Naive thymus-derived CD4-positive, alpha-beta T cell (primary cell): ENCODE measurements at places on chromosomes 7 and 10. TPM values are rescaled to one million over a fixed set of nuclear protein-coding genes. Genes with fewer than 3 reads are reported as not detected.

DNA sequence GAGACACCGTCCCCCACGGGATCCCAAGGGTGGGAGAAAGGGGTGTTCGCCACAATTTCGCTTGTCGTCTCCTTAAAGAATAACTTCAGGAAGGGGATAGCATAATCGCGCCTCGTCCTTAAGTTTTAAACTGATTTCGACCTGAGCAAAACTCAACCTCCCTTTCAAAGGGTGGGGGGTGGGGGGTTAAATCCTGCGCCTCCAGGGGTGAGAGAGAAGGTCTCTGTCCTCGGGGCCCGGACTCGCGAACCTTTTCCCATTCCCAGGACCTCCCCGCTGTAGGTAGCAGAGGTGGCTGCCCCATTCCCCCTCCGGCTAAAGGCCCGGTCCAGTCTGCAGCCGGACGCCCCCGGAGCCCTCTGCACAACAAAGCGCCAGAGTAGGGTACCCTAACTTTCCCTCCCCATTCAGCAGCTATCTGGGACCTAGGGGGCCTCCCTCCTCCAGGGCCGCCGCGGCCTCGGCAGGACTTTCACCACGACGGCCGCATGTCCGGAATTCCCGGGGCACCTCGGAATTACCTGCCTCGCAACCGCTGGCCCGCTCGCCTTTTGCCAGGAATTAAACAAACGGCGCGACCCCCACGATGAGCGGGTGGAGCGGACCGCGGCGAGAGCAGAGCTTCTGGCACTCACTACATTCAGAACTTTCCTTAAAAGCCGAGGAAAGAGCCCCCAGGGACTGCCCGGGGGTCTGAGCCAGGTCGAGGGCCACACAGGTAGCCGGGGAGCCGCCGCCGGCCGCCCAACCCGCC, 1.7 kb downstream of the CDK6 start:
- DNase-seq: no peak

- DNase-seq: no peak
These were observed 81.0 kb downstream of the CYP51A1 start for GRCh38 chr7:92053312-92053711.

The ZNF777 gene
- total RNA-seq: 14.3 TPM

The TLL2 gene
- 0.15 TPM in 1 of 2 replicates, not detected in the other for total RNA-seq

DNA sequence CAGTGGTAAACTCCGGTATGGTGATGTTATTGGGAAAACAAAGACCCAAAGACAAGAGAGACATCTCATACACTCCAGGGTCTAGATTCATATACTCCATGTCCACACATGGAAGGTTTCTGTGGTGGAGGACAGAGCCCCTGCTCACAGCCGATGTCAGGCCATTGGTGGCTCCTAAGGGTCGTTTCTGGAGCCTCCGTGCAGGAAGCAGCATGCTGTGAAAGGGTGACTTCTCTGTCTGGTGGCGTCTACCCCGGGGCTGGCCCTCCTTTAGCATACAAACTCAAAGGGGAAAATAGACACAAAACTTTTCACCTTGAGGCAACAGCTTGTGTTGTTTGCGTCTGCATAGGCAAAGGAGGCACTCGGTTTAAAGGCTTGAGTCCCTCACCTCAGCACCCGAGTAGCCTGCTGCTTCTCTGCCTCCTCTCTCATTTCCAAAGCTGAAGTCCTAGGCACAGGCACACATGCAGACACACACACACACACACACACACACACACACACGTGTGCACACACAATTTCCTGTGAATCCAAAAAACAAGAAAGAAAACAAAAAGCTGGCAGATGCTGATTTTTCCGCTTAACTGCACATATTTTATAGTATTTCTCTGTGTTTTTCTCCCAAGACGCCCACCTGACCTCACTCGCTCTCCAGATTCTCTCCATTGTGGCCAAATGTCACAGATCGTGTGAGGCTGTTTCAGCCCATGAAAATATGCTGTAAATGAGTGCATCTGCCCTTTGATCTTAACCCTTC, 601.4 kb upstream of the MGMT start:
- DNase-seq: no peak

DNA sequence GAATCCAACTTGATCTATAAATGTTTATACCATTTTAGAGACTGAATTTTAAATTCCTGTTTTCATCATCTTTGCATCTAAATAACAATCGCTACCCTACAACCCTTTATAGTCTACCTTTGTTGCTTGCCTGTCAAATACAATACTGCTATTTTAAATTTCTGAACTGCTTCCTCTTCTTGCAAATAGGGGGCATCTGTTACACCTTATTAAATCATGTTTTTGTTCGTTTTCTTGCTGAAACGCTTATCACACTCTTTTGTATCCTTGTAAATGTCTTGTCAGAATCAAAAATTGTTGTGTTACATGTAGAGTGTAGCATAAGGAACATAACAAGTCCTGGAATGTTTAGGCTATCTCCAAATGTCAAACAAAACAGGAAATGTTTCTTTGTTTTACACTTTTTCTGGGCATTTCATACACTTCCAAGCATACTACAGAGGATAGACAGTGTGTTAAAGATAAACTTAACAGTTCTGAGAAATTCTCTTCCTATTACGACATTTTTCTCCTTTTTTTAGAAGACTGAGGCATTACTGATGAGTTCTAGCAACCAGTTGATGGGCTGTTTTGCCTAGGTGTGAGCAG, 281.3 kb downstream of the GPR158 start:
- no peak for DNase-seq

DNA sequence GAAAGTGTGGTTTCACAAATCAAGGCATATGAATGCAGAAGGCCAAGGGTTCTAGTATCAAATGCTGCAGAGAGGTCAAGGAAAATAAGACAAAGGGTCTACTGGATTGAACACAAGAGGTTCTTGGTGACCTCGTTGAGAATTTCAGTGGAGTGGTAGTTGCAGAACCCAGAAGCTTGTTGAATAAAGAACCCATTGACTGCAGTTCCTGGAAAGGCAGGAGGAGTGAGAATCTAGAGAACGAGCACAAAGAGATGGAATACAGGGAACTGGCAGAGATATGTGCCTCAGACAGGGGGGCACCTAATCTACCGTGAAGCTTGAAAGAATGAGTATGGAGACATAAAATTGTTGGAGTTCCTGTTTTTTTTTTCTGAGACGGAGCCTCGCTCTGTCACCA, 3.5 kb upstream of the SEPTIN7 start:
- DNase-seq: no peak

DNA sequence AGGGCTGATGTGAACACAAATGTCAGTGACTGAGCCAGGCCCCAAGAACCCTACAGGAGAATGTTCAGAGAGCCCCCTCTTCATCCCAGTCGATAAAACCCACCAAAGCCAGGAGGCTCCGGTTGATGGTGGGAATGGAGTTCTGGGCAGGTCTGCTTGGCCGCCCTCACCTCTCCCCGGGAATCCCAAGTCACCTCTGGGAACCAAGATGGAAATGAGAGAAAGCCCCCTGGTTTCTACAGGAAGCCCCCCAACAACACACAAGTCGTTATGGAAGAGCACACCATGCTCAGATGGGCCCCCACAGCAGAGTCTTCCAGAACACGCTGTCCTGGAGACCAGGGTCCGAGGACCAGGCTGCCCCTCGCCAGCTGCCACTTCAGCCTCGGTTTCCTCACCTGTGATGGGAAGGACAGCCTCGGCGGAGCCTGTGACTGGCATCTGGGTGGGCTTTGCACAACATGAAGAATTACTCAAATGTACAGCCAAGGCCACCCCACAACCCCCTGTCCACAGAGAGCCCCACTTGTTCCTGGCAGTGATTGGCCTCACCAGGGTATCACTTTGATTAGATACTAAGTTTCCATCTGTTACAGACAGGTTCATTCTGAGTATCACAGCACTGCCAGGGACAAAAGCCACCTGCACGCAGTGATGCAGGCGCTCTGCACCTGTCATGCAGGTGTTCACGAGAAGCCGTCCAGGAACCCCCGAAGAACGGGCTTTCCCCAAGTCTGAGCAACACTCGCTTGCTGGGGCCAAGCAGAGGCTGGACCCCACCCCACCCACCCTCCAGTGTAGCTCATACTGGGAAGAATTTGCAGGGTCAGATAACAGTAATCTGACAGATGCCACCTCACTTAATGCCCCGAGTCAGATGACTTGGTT, 57.6 kb downstream of the MKI67 start:
- DNase-seq: no peak

DNA sequence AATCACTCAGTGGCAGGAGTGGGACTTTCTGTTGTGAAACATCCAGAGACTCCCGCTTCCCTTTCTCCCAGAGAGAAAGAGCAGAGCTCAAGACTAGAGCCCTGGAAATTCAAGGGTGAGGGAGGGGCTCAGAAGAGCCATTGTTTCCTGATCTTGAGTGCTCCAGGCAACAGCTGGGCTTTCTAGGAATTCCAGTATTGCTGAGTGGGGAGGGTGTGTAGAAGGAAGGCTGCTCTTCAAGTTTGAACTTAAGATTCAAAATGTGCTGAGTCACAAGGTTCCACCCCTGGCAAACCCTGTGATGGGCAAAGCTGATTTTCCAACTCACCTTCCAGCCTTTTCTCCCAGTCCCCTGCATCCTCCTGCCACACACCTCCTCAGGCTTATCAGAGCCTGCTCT, 42.3 kb upstream of the MSRB2 start:
- no peak for DNase-seq

The ZPBP gene
- not detected for total RNA-seq
